ENCODE measurements at places on chromosomes 2 and 18.

DNA sequence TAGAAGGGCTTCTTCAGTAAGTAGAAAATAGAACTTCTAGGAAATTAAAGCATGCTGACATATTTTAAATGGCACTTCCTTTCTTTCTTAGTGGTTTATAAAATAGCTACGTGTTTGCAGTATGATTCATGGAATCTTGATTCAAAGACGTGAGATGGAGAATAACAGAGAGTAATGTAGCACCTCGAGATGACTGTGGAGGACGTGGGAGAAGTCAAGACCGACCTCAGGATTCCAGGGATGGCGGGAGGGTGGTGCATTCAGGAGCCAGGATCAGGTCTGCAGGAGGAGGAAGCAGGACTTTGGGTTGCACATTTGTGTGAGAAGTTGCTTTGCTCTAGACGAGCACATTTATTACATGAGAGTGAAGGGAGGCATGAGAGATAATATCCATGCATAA is 56.0 kb downstream of the DCDC2C start:
- no peak for DNase-seq

GRCh38 chr2:31739161-31739560 is 158.4 kb upstream of the SRD5A2 start:
- DNase-seq = no peak

GRCh38 chr2:212766921-212767320 is 228.3 kb upstream of the ERBB4 start:
- no peak for DNase-seq

- no peak for DNase-seq
Observed at GRCh38 chr2:221931251-221931991, 359.3 kb upstream of the EPHA4 start.

DNA sequence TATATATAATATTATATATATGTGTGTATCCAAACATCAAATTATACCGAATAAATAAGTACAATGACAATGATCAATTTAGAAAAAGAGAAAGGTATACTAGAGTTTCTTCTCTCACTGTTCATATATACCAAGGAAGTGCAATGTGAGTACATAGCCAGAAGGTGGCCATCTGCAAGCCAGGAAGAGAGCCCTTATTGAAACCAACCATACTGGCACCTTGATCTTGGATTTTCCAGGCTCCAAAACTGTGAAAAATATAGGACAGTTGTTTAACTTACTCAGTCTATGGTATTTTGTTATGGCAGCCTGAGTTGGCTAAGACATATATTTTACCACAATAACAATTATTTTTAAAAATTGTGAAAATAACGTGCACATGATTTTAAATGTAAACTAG is 1490.2 kb upstream of the SLC39A10 start:
- no peak for DNase-seq

DNA sequence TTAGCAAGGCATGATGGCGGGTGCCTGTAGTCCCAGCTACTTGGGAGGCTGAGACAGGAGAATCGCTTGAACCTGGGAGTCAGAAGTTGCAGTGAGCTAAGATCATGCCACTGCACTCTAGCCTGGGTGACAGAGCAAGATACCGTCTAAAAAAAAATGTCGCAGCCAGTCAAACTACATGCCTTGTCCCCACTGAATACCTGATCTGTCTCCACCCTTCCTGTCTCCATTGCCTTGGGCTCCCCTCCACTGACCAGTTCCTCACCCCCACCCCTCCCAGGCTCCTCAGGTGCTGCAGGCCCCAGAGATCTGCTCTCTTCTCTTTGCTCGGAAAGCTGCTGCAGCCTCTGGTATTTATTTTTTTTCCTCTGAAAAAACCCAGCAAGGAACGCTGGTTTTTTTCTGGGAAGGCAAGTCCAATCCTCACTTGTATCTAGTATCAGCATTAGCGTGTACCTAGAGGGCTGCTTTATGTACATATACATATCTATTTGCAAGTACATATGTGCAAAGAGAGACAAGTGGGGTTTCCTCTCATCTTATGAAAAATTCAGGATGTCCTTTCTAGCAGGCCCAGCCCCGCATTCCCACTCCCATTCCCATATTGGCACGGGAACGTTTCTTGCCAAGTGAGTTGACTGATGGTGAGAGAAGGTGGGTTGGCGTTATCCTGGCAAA is 4.4 kb downstream of the PSD4 start:
- no peak for DNase-seq

GRCh38 chr2:20611844-20612356 is 39.0 kb downstream of the HS1BP3 start:
- DNase-seq = no peak

- DNase-seq = no peak
Observed at GRCh38 chr2:240565333-240566202, 2.7 kb upstream of the RNPEPL1 start.

All from nucleus accumbens (tissue), 56 donors.